ENCODE measurements at places on chromosomes 7 and 10. TPM values are rescaled to one million over a fixed set of nuclear protein-coding genes. Genes with fewer than 3 reads are reported as not detected.

The HOXA1 gene
- 3.1 TPM for total RNA-seq

The SP8 gene
- total RNA-seq, result not detected

The MBLAC1 gene
- 3.1 TPM for total RNA-seq

The KLLN gene
- 0.63 TPM for total RNA-seq

The PDE6C gene
- not detected for total RNA-seq

The UROS gene
- total RNA-seq, result 60.2 TPM
